ENCODE measurements at places on chromosomes 4 and X.

DNA sequence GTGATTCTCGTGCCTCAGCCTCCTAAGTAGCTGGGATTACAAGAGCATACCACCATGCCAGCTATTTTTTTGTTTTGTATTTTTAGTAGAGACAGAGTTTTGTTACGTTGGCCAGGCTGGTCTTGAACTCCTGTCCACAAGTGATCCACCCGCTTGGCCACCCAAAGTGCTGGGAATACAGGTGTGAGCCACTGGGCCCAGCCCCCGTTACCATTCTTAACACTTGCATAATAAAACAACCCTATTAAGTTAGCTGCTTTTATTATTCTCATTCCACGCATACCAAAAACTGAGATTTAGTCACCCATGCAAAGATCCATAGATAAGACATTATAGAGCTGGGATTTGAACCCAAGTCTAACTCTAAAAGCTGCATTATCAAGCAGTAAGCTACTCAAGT, 6.0 kb upstream of the TEX13A start:
- no peak for DNase-seq

DNA sequence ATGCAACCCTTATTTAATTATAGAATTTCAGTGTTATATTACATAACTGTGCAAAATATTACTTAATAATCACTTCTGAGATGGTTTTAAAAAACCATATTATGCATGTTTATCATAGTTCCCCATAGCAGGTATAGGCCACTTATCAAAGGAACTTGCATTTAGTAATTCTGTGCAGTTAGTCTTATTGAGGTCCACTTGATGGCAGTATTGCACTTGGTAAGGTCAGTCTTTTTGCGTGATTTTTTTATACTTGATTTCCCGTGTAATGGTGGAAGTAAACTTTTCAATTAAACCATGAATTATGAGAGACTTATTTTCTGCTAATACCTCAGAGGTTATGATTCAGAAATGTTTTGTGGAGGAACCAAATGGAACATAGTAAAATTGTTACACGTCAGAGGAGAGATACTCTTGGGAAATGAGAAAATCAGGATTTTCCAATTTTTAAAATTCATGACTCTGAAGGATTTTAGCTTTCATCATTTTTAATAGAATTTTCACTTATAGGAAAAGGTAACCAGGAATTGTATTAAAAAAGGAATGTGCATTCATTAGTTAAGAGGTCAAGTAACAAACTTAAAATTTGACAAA, 230.0 kb downstream of the CCSER1 start:
- peak; percentile 3 for DNase-seq

DNA sequence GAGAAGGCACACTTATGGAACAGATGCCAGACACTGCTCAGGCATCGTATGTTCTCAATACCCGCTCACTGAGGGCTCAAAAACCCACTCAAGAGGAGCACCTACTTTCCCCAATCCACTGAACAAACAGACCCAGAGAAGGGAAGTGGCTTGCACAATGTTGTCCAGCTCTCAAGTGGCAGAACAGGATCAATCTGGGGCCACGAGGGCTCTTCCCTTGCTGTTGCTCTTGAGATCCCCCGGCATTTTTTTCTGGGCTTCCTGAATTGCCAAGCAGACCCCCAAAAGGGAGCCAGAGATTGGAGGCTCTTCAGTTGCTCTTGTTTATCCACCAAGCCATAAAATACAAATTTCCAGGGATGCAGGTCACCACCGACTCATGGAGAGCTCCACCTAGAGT, 35.7 kb downstream of the IDS start:
- no peak for DNase-seq

- peak; percentile 25 for DNase-seq
Observed at GRCh38 chrX:19046343-19047215, 62.7 kb upstream of the PHKA2 start.

- no peak for DNase-seq
Observed at GRCh38 chrX:21993265-21993664, 38.9 kb upstream of the PHEX start.

GRCh38 chr4:139950568-139950967, 203.4 kb downstream of the MAML3 start:
- peak; percentile 40 for DNase-seq

GRCh38 chr4:164538097-164538496, 215.8 kb upstream of the SMIM31 start:
- DNase-seq, result no peak

- DNase-seq, result no peak
Observed at GRCh38 chr4:35883108-35883507, 361.2 kb downstream of the ARAP2 start.

DNA sequence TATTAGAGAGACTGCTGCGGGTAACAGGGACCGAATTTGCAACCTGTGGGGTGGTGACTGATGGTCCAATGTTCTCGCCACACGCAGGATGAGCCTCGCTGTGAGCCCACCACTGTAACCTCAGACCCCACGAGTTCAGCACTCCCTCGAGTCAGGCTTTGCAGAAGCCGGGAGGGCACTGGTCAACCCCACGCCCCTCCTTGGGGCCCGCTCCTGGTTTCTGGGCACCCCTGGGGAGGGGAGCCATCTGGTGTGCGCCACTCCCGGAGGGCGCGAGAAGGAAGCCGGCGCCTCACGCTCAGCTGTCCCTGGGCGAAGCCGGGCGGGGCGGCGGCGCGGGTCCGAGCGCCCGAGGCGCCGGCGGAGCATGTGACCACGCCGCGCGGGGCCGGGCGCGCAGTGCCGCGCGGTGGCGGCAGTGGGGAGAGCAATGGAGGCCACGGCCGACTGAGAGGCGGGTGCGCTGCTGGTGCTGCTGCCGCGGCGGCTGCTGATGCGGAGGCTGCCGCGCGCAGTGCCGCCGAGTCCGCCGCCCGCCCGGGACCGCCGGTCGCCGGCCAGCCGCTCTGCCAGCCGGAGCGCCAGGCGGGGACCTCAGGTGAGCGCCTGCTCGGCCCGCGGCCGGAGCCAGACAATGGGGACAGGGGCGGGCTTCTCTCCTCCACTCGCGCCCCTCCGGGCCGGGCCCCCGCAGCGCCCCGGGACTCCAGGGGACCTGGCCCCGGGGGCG, 100.1 kb downstream of the CEP135 start:
- DNase-seq, result peak; percentile 54

- peak; percentile 16 for DNase-seq
Observed at GRCh38 chrX:112536544-112536943, 143.2 kb downstream of the LHFPL1 start.

Measured in AG08395 (cell line).